ENCODE measurements at places on chromosomes 3 and 15.

- DNase-seq, result no peak
Observed at GRCh38 chr3:48215876-48216275, 7.4 kb upstream of the CAMP start.

DNA sequence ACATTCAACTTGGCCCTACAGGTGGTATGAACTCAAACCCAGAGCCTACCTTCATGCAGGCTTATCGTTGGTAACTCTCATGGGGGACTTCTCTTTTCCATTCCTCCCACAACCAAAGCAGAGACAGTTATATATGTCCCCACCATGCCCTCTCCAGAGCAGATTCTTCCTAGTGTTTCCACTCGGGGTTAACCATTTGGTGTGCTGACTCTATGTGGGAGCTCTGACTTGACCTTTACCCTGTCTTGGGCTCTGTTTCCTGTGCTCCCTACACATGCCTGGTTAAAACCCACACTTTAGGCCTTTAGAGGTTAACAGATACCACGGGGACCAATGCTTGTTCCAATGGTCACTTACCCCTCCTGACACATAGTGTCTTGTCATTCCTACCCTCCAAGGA is 80.7 kb downstream of the FSIP1 start:
- DNase-seq, result no peak

DNA sequence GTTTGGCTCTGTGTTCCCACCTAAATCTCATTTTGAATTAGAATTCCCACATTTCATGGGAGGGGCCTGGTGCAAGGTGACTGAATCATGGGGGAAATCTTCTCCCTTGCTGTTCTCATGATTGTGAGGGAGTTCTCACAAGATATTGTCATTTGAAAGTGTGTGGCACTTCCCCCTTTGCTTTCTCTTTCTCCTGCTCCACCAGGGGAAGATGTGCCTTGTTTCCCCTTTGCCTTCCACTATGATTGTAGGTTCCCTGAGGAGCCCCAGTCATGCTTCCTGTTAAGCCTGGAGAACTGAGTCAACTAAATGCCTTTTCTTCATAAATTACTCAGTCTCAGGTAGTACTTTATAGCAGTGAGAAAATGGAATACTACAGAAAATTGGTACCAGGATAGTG is 157.2 kb upstream of the TPRG1 start:
- DNase-seq, result no peak

DNA sequence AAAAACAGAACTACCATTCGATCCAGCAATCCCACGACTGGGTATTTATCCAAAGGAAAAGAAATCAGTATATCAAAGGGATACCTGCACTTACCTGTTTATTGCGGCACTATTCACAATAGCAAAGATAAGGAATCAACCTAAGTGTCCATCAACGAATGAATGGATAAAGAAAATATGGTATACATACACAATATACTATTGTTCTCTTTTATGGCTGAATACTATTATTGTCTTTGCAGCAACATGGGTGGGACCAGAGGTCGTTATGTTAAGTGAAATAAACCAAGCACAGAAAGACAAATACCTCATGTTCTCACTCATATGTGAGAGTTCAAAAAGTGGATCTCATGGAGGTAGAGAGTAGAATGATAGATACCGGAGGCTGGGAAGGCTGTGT is 118.3 kb upstream of the FAM3D start:
- no peak for DNase-seq

DNA sequence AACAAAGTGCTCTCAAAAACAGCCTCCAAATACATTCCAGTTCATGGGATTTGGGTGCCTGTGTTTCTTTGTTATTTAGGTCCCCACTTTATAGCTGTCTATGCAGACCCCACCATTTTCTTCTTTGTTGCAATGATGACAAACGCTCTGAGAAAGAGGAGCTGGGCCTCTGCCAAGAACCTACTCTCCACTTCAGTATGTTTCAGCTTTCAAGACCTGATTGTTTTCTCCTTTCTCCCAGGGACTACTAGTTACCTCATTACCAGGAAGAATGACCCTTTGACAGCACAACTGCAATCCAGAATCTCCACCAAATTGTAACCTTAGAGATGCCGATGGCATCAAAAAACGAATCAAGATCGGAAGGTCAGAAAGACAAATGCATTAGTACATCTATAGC is 236.8 kb downstream of the MEIS2 start:
- DNase-seq, result no peak

GRCh38 chr3:77147836-77148578 is 108.1 kb downstream of the ROBO2 start:
- no peak for DNase-seq

DNA sequence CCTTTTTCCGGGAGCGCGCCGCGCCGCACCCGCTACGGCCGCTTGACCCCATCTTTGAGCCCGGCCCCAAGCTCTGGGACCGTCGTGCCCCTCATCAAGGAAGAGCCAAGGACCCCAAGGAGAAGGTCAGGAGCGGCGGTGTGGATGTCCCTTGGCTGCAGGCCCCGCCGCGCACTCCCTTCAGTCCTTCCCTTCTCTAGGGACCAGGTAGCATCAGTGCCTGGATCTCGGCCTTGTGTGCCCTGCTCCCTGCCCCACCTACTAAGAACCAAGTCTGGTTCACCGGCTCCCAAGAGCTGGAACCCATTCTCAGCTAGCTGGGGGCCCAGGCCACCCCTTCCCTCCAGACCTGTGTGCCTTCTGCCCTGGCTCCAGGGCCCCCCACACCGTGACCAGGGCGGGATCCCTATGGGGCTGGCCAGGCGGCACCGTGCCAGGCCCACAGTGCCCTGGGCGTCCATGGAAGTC is 69.3 kb upstream of the CGNL1 start:
- no peak for DNase-seq

- DNase-seq, result no peak
Observed at GRCh38 chr15:92819278-92820235, 80.6 kb upstream of the CHD2 start.

- no peak for DNase-seq
Observed at GRCh38 chr15:51111061-51111460, 16.4 kb upstream of the TNFAIP8L3 start.

GRCh38 chr15:68310178-68310803 is 32.7 kb downstream of the FEM1B start:
- DNase-seq, result no peak

DNA sequence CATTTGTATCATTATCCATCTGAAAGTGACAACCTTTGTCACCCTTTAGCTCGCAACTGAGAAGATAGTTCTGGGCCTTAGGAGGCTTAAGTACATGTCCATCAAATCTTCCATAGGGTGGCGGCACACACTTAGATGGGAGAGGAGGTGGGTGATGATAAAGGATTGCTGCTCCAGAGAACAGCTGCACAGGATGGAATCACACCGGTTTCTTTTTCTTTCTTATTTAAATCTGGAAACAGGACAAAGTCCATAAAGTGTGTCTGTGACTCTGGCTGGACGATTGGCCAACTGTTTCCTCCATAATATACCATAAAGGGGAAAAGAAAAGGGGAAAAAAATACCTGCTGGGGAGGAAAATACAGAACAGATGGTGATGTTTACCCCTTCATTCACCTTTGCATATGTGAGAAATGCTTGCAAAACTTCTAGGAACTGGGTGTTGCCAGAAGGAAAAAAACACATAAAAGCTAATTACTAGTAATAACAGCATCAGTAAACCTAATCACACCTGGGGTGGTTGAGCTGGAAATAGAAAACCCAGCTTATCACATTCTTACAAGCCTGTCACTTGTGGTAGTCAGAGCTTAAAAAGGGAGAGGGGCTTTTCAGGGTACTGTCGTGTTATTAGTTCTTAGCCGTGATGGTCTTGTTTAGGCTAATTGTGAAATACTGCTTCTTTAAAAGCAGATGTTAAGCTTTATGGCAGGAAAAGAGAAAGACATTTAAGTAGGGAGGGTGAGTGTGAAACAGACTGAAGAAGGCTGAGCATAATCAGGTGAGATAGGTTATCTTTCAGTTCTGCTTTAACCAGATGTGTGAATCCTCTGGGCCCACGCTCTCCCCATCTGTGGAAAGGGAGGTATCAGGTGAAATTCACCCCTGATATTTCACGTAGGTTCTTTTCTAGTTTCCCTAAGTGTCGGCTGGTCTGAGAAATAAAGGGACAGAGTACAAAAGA is 16.7 kb downstream of the C2CD4A start:
- no peak for DNase-seq

DNA sequence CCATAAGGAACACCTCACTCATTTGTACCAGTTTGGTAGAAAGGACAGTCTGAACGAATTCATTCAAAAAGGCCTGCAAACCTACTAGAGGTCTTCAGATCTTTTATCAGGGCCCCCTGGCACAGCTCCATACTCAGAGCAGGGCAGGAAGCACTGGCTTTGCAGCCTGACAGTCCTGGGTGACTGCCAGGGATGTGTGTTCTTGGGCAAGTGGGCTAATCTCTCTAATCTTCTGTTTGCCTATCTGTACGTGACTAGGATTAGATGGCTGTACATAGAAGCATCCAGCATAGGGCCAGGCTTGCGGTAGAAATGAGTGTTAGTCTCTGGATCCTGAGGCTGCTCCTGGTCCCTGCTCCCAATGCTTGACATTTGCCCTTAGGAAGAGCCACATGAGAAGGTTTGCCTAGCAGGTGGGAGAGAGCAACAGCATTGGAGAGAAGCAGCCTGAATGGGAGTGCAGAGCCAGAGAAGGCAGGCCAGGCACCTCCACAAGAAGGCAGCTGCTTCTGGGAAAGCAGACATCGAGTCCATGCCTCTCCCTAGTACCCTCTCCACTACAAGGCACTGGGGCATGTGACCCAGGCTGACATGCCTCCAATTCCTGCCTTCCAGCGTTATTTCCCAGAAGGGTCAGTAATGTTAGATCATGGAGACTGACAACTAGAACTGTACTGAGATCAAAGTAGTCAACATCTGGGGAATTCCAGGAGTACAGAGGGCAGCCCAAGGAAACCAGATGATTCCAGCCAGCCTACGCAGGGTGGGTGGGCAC is 1.0 kb upstream of the CXCR6 start:
- DNase-seq, result no peak

GRCh38 chr3:183949690-183950089 is 65.0 kb upstream of the PARL start:
- no peak for DNase-seq

GRCh38 chr3:130378677-130379191 is 33.3 kb downstream of the COL6A5 start:
- DNase-seq, result peak; percentile 55

Data from epithelial cell of proximal tubule (primary cell).